CD4-positive, alpha-beta T cell (primary cell): ENCODE measurements at places on chromosomes 7 and 10.
A peak's percentile ranks its signal among the peaks of the same experiment; 100 is the strongest.

GRCh38 chr10:54797636-54798321, 3.3 kb downstream of the PCDH15 start:
- no peak for DNase-seq

DNA sequence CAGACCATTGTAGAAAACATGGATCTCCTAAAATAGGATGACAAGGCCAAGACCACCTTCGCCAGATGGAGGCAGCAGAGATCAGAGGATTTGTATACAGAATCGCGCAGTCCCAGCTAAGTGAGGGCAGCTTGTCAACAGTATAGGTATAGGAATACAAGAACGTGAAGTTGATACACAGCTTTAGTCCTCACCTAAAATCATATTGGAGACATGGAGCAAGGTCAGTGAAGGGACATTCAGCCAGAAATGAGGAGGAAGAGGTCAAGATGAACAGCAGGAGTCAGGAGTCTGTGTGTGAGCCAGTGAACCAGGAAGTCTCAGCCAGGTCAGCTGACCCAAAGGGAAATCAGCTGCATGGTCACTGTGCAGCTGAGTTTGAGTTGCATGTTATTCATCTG, 263.4 kb upstream of the PRKCQ start:
- DNase-seq, result no peak

GRCh38 chr10:64508029-64508661, 986.9 kb downstream of the REEP3 start:
- no peak for DNase-seq

- DNase-seq, result no peak
Observed at GRCh38 chr10:1465993-1466764, 271.1 kb downstream of the ADARB2 start.

DNA sequence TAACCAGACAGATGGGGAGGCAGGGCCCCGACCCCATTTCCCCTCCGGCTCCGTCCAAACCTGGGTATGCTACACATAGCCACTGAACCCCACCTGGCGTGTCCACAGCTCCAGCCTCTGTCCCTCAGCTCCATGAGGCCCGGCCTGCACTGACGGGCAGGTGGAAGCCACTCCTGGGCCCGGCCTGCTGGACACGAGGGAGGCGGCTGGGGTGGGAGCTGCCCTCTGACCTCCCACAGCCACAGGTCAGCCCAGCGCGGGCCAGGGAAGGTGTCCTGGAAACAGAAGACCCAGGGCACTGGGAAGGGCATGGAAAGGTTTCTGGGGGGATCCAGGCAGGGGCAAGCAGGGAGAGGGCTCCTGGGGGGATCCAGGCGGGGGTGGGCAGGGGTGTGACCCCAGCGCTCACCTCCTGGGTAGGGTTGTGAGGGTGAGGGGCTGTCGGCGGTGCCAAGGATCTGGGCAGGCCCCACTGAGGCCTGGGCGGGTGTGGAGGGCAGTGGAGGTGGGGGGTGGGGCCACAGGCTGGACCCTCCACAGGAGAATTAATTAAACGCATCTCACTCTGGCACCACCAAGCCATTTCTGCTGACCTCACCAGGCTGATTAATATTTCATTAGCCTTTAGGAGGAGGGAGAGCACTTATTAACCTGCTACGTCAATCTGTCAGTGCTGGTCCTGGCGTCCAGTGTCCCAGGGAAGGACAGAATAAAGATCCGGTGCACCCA, 108.9 kb downstream of the UNCX start:
- DNase-seq, result no peak

DNA sequence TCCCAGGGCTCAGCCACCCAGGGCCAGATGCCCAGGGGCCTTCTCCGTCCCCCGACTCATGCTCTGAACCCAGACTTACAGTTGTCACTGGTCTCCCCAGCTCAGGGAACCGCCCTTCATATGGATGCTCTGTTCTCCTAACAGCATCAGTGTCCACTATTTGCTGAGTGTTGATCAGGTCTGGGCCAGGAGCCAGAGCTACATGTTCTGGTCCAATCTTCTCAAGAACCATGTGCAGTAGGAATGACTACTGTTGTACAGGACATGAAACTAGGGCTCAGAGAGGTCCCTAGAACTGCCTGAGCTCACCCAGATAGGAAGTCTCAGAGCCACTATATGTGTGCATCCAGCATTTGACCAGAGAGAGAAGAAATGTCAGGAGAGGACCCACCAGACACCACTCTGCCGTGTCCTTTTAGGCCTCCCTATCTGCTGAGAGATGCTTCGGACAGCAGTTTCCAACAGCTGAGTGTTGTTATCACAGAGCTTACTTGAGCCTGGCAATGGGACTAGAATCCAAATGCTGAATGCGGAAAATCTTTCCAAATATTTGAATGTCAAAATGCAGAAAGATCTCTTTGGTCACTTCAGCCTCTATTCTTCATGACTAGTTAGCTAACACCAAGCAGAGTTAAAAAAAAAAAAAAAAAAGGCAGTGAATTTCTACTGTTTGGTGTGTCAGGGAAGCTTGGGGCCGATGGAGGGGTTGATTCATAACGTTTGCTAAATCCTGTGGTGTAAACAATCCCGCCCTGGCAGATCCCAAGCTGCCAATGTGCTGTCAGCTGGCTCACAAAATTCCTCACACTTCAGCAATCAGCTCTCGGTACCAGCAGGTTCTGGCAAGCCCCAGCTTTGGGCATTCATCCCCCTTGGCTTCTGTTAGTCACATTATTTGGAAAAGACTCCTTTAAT, 246.1 kb downstream of the TNS3 start:
- DNase-seq, result no peak

GRCh38 chr7:33191340-33191739, 62.0 kb downstream of the BBS9 start:
- DNase-seq, result no peak

DNA sequence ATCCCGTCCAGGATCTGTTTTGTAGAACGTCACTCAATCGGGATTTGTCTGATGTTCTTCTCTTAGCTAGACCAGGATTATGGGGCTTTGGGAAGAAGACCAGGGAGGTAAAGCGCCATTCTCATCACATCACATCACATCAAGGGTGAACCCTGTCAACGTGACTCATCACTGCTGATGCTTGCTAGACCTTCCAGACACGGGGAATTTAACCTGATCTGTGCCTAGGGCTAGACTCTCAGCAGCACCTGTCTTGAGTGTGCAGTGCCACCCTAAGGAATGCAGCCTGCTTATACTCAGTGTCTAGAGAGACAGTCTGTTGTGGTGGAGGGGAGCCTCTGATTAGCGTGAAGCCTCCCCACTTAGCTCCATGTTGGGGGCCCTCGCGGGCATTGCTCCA, 678.6 kb upstream of the FOXK1 start:
- no peak for DNase-seq

DNA sequence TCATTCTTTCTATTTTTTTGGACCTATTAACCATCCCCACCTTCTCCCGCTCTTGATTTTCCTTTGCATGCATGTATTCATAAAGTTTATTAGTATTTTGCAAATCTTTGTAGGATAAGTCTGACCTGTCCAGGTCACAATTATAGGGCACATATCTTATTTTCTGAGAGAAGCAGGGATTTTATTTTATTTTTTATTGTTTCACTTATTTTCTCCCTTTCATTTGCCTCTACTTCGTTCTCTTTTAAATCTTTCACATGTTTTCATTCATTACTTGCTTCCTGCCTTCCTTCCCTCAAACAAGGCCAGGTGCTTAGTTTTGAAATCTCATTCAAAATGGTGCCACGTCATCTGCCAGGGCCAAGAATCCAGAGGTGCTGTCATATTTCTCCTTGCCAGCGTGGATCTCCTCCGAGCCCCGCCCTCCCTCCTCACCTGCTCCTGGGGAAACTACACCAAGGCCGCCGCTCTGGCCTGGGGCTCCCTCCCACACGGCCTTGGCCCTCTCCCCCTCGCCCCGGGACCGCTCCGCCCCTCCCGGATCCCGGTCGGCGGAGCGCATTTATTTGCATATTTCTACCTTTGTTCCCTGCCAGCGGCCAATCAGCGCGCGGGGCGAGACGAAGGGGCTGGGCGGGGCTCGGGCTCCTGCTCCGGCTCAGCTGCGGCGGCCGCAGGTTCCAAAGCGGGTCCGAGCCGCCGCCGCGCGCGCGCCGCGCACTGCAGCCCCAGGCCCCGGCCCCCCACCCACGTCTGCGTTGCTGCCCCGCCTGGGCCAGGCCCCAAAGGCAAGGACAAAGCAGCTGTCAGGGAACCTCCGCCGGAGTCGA, at the start of gene TSPAN13:
Gene TSPAN13 (plus strand): TSS at position 654 of the 830 bp plus-strand sequence. CDS start 213 bp downstream, outside the sequence.
- peak; percentile 24 for DNase-seq

DNA sequence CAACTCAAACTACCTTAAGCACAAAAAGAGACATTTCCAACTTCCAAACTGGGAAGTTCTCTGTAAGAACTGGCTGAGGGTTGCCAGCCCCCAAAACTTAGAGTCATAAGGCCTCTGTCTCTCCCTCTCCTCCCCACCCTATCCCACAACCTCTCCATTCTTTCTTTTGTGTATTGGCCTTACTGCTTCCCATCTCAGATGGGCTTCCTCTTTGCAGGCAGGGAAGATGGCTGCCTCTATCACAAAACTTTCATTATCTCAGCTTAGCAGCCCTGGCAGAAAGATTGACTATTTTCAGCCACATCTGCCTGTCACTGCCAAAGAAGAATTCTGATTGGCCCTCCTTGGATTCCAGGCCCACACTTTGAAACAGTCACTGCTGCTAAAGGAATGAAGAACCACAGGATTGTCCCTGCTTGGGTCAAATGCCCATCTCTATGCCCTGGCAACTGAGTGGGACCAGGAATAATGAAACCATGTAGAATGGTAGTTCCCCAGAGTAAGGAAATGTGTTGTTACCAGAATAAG, 58.0 kb upstream of the PRKAR2B start:
- no peak for DNase-seq

DNA sequence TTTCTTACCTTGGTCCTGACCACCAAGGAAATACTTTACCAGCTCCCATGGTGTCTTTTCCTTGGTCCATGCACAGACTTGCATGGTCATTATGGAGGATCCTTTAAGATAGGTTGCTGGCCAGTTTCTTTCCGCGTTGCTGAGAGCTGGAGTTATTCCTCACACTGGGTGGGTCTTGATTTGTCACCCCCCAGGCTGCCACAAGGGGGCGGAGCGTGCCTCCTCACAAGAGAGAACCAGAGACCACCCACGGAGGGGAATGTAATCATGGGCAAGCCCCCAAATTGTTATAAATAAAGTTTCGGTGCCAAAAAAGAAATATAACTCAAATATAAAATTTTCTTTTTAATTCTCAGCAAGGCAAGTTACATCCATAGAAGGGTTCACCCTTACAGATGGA, 10.5 kb upstream of the TRIM24 start:
- peak; percentile 15 for DNase-seq

- no peak for DNase-seq
Observed at GRCh38 chr10:69065406-69066361, 22.2 kb upstream of the SRGN start.

DNA sequence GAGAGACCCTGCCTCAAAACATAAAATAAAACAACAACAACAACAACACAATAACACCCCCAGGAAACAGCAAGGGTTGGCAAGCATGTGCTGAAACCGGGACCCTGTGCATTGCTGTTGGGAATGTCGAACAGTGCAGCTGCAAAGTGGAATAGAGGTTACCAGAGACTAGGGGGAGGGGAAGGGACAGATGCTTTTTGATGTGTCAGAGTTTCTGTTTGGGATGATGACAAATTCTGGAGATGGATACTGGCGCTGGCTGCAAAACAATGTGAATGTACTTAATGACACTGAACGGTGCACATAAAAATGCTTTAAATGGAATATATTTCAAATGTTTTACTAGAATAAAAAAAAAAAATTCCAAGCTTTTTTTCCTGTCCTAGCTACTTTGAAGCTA, 241.8 kb downstream of the TEX36 start:
- DNase-seq, result no peak

- no peak for DNase-seq
Observed at GRCh38 chr10:12327074-12327473, 22.3 kb upstream of the CAMK1D start.

DNA sequence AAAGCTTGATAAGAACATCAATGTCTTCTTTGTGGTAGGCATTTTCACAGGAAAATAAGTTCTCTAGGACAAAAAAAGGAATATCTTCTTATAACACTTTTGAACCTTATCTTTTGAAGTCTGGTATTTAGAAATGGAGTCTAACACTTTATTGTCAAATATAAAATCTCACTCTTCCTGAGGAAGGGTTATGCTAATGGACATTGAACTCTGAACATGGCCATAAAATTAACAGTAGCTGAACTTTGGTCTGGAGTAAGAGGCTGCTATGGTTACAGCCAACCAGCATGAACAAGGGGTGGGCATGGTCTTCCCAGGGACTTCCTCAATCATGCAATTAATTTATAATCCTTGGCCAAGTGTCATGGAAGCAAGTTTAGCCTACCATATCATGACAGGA, at the start of gene CLRN3:
Gene CLRN3 (minus strand): TSS at position 199 of the 400 bp plus-strand sequence. CDS start 157 bp downstream, at position 42.
- DNase-seq, result no peak
